ENCODE measurements at places on chromosomes 16 and 17.

GRCh38 chr16:3640632-3641501 is 13.6 kb upstream of the DNASE1 start:
- no peak for DNase-seq
- H3K4me3 ChIP-seq: no peak overlapping the region
- peaks cover 14% of the 10 kb centered on the region for H3K36me3 ChIP-seq
- H3K27ac ChIP-seq: no peak overlapping the region

DNA sequence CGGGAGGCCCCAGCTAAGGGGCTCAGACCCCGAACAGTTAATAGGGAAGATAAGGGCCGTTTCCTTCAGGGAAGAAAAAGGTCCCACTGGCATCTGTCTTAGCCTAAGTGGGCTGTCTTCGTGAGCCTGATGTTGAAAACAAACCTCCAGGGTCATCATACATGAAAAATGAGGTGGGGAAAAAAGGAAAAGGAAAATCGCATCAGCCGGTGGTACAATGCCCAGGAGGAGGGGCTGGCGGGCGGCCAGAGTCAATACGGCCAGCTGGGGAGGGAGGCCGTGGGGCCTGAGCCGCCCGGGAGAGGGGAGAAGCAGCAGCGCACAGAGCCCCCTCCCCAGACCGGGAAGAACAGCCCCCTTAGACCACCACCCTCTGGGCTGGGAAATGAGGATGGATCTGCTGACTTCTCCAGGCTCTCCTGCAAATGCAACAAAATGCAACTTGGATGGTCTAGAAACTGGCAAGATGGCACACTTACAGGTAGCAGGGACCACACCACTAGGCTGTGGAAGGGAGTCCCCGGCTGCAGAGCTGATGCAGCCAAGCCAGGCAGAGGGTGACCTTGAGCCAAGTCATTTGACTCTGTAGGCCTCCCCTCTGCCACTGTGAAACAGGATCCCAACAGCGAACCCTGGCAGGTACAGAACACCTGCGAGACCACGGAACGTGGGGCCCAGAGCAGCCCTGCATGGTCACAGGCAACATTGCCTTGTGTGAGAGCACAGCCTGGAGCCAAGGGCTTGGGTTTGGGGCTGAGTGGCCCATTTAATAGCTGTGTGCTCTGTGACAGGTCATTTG is 448.5 kb downstream of the SOX9 start:
- peaks cover 4% of the 10 kb centered on the region for H3K4me1 ChIP-seq
- DNase-seq: no peak
- no peak overlapping the region for H3K27ac ChIP-seq
- peaks cover 16% of the 10 kb centered on the region for H3K27me3 ChIP-seq
- no peaks in the 10 kb centered on the region for H3K36me3 ChIP-seq

DNA sequence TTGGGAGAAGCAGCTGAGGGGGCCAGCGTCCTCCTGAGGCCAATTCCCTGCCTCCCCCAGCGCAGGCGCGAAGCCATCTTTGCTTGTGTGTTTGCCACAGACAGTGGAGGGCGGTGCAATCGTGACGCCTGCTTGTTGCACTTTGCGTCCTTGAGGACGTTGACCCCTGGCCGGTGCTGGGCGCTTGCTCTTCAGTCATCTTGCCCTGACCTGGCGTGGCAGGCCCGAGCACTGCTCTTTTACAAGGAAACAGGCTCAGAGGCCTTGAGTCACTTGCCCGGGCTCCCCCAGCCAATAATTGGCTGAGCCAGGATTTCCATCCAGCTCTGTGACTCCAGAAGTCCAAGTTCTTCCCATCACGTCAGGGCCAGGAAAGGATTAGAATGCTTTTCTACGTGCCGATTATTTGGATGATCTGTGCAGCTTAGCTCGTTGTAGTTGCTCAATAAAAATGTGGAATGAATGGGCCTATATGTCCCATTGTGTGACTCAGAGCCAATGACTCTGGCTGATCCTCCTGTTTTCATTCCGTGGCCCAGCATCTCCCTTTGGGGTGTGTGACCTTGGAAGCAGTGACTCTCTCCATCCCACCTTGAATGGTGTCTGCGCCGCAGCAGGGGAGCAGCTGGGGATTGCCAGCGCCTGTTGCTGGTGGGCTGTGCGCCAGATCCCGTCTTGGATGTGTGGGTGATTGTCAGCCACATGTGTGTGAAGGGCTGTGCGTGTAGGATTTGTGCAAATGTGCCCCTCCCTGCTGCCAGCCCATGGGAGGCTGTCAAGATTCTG is 214.1 kb downstream of the SEC14L1 start:
- peaks cover 25% of the 10 kb centered on the region for H3K4me1 ChIP-seq
- no peaks in the 10 kb centered on the region for H3K27me3 ChIP-seq
- H3K36me3 ChIP-seq: no peaks in the 10 kb centered on the region
- no peak overlapping the region for H3K27ac ChIP-seq
- DNase-seq: peak; percentile 23

DNA sequence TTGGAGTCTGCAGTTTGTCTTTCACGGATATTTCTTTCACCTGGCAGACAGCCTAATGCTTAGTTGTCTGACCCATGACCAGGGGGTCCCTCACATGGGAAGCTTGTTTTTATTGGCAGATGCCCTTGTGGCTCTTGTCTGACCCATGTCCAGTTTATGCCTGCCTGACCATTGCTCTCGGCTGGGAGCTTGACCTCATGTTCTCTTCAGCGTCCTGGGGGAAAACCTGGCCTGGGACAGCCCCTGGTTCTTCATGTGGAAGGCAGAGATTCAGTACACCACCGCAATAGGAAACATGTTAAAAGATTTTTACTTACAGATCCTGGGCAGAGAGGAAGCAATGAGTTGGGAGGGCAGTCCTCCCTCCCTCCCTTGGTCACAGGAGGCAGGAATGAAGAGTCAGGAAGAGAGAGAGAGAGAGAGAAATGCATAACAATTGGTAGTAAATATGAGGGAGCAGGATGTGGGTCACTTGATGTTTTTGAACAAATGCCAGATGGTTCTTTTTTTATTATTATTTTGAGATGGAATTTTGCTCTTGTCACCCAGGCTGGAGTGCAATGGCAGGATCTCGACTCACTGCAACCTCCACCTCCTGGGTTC is 302.7 kb upstream of the MYOCD start:
- H3K36me3 ChIP-seq: no peaks in the 10 kb centered on the region
- H3K27me3 ChIP-seq: no peaks in the 10 kb centered on the region
- H3K27ac ChIP-seq: no peak overlapping the region
- H3K4me3 ChIP-seq: no peak overlapping the region

DNA sequence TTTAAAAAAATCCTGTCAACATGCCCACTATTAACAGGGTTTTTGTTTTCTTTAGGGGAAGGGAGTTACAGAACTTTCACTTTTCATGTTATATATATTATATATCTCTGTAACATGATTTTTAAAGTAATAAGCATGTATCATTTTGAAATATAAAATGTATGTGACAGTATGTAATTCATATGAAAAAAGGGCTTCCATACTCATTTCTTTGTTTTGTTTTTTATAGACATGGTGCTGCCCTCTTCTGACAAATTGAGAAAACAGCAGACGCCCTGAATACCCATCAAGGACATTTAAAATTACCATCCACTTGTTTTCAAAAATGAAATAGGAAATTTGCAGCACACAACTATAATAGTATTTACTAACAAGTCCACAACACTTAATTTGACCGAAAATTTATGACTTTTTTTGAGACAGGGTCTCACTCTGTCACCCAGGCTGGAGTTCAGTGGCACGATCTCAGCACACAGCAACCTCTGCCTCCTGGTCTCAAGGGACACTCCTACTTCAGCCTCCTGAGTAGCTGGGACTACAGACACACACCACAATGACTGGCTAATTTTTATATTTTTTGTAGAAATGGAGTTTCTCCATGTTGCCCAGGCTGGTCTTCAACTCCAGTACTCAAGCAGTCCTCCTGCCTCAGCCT is 30.4 kb downstream of the CFDP1 start:
- H3K4me3 ChIP-seq: no peak overlapping the region
- H3K27me3 ChIP-seq: no peaks in the 10 kb centered on the region
- H3K4me1 ChIP-seq: peaks cover 21% of the 10 kb centered on the region
- peaks cover 46% of the 10 kb centered on the region for H3K36me3 ChIP-seq

DNA sequence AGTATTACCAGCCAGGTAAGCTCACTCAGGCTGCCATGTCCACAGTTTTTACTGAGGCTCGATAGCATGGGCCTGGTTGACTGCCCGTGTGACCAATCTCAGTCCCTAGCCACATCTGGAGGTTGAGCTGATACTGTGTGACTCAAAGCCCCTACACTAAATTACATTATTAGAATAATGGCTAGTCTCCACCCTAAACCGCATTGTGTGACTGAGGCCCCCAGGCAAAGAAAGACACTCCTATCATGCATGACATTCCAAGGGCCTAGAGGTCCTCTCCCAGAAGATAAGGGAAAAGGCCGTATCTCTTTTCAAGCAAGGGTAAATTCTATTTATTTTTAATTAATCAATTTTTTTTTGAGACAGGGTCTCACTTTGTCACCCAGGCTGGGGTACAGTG is 505.3 kb downstream of the HAPSTR1 start:
- no peaks in the 10 kb centered on the region for H3K27me3 ChIP-seq
- no peak overlapping the region for H3K27ac ChIP-seq
- no peaks in the 10 kb centered on the region for H3K36me3 ChIP-seq
- no peak overlapping the region for H3K4me3 ChIP-seq

DNA sequence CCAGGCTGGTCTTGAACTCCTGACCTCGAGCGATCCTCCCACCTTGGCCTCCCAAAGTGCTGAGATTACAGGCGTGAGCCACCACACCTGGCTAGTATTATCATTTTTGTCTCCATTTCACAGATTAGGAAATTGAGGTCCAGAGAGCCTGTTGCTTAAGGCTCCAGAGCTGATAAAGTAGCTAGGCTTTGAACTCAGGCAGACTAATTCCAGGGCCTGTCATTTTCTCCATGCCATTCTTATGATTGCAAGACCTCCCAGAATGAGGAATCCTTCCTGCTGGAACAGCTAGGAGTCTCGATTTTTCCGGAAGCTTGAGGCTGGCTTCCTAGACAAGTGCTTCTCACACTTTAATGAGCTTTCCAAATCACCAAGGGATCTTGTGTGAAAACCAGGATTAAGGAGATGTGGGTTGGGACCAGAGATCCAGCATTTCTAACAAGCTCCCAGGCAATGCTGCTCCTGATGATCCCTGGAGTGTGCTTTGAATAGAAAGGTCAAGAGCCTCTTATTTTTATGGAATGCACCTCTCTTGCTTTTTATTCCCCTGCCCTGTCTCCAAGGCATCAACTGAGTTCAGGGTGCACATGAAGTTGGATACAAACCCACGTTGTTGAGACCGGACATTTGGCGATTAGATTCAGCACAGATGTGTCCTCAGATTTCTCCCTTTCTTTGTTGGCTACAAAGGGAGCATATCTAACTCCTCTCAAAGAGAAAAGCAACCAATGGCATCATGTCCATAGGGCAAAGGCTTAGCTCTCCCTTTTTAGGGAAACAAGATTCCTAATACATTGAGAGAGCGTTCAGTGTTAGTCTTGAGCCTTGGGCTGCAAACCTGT is 40.3 kb upstream of the FAM20A start:
- DNase-seq: no peak
- H3K36me3 ChIP-seq: no peaks in the 10 kb centered on the region
- H3K4me3 ChIP-seq: no peak overlapping the region
- H3K27ac ChIP-seq: no peak overlapping the region

DNA sequence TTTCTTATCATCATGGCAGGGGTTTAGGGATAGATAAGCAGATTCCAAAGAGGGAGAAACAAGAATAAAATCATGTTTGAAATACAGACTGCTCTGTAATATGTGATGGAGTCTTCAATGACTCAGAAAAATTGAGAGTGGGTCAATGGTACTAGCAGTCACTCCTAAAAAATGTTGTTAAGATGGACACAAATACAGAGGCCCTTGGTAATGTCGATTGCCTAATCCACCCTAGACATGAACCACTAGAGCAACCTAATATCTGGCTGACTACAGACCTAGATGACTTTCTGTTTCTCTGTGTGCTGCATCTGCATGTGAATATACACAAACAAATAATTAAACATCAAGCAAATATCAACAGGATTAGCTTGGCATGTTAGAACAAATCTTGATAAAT is 135.8 kb downstream of the CDH8 start:
- no peak overlapping the region for H3K27ac ChIP-seq
- no peak for DNase-seq
- no peaks in the 10 kb centered on the region for H3K4me1 ChIP-seq
- H3K36me3 ChIP-seq: no peaks in the 10 kb centered on the region
- no peak overlapping the region for H3K4me3 ChIP-seq
